ENCODE measurements at places on chromosomes 12 and 14.

DNA sequence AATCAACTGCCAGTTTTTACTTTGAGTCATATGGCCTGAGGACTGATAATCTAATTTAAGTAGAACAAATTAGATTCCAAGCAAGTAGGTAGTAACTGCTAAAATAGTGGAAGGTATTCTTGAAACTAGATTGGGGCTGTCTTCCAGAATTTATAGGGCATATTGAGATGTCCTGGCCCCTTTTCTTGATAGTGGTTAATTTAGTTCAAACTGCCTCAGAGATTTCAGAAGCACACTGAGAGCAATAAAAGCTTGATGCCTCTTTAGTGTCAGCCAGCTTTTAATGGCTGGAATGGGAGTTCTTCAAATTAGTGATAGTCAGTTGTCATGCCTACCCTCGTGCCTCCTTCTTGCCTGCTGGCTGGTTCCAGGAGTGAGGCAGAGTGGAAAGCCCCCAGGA is 120.5 kb downstream of the AKAP6 start:
- no peak for DNase-seq

DNA sequence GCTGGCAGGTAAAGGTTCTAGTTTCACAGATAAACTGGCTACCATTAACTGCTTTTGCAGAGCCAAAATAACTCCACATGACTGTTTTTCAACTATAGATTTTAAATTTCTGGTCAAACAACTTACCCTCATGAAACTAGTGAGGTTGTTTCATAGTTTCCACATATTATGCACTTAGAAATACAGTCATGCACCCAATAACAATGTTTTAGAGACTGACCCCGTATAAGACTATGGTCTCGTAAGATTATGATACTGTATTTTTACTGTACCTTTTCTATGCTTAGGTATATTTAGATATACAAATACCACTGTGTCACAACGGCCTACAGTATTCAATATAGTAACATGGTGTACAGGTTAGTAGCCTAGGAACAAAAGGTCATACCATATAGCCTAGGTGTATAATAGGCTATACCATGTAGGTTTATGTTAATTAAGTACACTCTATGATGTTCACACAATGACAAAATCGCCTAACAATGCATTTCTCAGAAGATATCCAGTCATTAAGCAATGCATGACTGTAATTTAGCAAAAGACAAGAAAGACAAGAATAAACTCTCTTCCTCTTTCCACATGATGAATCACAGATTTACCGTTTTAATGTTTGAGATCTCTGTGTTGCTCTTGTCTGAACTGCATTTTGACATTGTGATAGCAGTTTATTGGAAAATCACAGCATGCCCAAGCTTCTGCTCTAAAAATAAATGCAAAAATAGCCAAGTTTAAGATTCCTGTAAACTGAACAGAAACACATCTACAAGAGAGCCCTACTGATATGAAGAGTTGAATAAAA is 17.1 kb downstream of the DICER1 start:
- no peak for DNase-seq

GRCh38 chr12:117437516-117438255 is 76.3 kb upstream of the NOS1 start:
- DNase-seq = no peak

- DNase-seq = no peak
Observed at GRCh38 chr14:51744372-51745130, 92.8 kb downstream of the FRMD6 start.

GRCh38 chr12:82470906-82471512 is 112.7 kb downstream of the METTL25 start:
- no peak for DNase-seq

GRCh38 chr14:58368956-58369355 is 26.8 kb upstream of the TOMM20L start:
- DNase-seq = no peak

DNA sequence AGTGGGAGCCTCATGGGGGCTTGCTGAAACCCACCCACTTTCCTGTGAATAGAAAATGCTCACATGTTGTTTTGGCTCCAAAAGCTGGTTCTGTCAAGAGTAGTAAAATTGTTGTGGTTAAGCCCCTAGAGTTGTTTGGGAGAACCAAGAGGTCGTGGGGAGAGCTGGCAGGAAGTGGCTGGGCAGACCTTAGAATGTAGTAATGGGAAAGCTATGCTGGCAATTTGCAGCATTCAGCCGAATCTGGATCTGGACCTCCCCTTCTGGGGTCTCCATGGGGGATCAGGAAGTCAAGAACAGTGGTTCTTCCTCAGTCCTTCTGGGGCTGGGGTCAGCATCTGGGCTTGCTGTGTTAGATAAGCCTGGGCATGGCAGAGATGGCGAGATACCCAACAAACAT is 150.6 kb upstream of the TBX3 start:
- DNase-seq = no peak

- no peak for DNase-seq
Observed at GRCh38 chr12:6327229-6328041, 14.4 kb downstream of the TNFRSF1A start.

DNA sequence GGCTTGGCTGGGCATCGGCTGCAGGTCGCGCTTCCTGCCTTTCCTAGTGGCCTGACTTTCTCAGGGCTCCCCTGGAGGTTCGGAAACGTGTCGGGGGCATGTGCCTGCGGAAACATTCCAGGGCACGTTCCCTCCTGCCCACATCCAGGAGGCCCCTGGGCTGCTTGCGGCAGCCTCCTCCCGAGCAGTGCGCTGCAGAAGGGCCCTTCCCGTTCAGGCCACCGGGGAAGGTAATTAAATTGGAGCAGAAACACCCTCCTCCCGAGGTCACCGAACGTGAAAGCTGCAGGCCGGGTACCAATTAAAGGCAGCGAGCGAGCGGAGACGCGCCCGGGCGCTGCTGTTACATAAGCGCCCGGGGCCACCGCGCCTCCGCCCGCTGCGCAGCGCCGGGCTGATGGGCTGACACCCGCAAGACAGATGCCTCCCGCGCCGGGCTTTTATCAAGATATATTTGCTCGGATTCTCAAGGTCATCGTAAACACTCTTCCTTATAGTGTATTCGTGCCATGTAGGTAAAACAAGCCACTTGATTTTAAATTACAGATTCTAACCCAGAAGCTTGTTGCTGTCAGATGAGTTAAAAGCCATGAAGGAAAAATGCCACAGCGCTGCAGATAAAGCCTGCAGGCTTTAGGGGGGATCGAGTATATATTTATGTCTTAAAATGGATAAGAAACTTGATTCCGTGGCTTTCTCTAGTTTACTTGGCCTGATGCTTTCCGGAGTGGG is 31.4 kb downstream of the SSPN start:
- DNase-seq = no peak

- no peak for DNase-seq
Observed at GRCh38 chr12:117847371-117847770, 121.4 kb downstream of the KSR2 start.

DNA sequence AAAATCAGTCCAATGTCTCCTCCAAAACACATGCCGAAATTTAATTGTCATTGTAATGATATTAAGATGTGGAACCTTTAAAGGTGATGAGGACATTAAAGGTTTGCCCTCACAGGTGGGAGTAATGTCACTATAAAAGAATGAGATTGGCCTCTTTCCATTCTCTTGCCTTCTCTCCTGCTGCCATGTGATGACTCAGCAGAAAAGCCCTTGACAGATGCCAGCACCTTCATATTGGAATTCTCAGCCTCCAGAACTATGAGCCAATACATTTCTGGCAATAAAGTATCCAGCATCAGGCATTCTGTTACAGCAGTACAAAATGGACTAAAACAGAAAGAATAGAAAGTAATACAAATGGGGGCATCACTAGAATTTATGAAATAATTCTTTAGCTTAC is 609.7 kb downstream of the SLC16A7 start:
- DNase-seq = no peak

DNA sequence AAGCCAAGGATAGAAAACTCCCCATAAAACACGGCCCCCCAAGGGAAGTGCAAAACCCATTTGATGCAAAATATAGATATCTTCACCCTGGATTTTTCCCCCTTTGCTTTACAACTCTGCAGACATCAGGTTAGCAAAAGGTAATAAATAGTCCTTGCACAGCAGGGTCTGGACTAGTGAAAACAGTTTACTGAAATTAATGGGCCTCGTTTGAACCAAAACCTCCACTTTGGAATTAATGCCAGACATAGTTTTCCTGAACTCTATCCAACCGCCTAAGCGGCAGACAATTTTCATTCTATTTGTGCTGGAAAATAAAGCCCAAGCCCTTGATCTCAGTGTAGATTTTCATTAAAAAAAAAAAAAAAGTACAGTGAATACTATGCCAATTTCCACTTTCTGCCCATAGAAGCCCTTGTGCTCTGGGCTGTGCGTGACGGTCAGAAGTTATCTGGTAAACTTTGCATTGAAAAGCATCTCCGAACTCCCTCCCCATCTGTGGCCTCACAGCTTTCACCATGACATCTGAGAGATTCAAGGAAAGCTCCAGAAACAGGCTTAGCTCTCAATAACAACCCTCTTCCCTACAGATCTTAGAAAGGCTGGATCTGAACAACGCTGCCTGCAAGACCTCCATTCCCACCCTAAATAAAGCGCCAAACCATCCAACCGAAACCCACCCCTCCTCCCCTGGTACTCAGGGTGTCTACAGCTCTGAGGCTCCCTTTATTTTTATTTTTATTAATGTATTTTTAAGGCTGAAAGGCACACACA is 11.0 kb upstream of the IRF2BPL start:
- DNase-seq = no peak

DNA sequence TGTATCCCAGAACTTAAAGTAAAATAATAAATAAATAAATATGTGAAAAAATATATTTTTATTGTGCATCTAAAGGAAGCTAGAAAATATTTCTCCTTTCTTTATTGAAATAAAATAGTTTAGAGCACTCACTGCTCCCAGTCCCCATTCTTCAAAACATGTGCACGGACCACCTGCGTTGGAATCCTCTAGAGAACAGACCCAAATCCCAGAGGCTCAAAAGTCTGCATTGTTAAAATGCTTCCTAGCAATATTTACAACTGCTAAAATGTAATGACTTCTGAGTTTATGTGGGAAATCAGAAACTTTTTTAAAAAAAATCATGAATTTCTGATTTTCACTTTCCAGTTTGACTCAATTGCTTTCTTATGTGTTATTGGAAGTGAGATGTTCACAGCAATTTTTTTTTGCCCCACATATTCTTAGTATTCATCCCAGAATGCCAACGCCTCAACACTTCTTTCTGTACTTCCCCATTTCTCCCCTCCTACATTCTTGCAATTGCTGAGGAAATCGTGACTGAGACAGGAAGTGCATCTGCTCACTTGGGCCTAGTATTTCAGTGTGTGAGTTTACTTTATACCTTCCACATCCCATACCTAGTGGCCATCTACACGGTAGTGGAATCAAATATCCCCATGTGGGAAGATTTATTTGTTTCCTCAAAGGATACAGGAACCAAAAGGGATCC is 116.0 kb upstream of the FLRT2 start:
- DNase-seq = no peak

DNA sequence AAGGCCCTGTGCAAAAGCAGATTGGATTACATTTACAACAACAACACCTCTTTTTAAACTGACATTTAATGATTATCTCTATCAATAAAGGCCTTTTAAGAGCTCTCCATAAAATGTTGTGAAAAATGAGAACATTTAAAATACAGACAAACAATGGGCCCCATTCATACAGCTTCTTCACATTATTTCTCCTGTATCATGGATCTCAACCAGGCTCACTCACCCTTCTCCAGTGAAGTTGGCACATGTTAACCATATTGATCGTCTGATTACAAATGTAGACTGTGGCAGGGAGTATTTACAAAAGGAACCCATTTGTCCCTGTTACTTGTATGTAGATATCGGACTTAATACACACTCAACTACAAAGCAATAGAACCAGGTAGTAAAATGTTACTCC is 220.2 kb upstream of the BTG1 start:
- DNase-seq = no peak

DNA sequence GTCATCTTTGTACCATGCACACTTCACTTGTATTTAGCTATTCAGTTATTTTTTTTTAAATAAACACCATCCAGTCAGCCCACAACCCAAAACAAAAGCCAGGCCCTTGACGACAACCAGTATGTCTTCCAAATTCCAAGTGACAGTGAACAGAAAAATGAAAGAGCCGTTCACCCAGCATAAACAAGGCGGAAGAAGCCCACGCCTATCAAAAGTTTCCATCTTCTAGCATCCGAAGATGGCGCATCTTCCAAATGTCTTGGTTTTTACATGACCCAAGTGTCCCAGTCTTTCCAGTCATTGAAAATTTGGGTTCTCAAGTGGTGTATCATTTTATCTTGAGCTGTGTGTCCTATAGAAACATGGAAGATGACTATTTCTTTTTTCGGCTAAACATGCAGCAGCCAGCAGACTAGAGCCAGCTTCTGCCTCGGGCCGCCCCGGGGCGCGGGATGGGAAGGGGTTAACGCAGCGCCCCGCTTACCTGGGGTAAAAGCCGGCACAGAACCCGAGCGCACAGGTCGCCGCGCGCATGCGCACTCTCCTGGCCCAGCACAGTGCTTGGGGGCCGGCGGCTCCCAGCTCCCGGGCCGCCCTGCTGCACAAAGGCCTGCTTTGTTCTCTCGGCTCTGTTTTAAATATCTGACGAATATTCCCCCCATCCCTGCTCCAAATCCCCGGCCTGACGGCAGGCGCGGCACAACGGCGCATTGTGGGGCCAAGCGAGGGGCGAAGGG is 164.8 kb downstream of the ZFP36L1 start:
- no peak for DNase-seq

DNA sequence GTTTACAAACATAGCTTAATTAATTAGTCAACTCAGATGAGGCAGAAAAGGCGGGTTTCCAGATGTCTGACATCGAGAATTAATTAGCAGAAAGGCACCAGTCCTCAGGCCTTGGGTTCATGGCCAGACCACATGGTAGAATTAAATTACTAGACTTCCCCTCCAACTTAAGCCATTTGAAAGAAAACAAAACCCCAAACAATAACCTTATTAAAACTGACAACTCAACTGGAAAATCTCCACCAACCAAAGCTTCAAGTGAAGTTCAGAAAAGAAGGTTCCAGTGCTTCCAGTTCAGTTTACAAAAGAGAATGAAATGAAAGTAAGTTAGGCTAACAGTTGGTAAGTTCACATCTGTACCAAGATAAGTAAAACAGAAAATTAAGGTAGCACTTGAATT is 349.5 kb downstream of the GRIN2B start:
- no peak for DNase-seq

DNA sequence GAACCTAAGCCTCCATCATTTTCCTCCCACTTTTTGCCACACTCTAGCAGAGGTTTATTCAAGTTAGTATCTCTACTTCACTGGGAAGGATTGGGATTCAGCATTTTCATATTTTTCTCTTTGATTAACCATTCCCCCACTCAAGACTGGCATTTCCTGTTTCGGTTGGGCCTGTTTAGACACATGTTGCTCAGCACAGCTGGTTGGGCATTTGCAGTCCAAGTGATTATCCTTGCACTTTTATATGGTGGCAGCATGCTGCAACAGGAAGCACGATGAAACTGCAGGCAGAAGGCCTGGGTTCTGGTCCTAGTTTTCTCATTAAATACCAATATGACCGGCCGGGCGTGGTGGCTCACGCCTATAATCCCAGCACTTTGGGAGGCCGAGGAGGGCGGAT is 182.9 kb upstream of the GRIN2B start:
- no peak for DNase-seq
